ENCODE measurements at places on chromosomes 2 and 18. TPM values are rescaled to one million over a fixed set of nuclear protein-coding genes. Genes with fewer than 3 reads are reported as not detected.

Gene MEMO1
- 58.9 TPM for total RNA-seq

Gene UGT1A10
- not detected for total RNA-seq

Gene ARHGAP25
- total RNA-seq = not detected

Gene PROKR1
- not detected for total RNA-seq

Gene PLEK
- not detected for total RNA-seq

Gene HOXD8
- 0.88 TPM for total RNA-seq

Data from myocyte (in vitro differentiated cells).